ENCODE measurements at places on chromosomes 4 and X.

- DNase-seq = no peak
Observed at GRCh38 chrX:24085101-24085500, 30.3 kb downstream of the EIF2S3 start.

- no peak for DNase-seq
Observed at GRCh38 chr4:114076899-114077570, 97.6 kb upstream of the ARSJ start.

DNA sequence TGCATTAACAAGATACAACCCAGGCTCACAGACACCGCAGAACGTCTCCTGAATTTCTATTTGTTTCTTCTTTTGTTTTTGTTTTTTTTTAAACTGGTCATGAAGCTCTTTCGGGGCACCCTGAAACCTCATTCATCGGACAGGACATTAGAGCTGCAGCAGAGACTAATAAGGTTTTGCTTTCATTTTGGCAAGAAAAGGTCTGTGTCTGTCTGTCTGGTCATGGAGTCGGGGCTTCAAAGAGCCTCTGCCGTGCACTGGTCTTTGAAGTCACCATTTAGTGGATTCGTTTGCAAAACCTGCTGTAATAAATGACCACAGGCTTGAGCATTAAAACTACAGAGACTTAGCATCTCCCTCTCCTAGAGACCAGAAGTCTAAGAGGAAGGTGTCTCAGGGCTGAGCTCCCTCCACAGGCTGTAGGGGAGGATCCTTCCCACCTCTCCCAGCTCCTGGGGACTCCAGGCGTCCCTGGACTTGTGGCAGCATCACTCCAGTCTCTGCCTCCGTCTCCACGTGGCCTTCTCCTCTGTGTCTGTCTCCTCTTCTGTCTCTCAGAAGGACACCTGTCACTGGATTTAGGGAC, 247.5 kb downstream of the CRLF2 start:
- DNase-seq = peak; percentile 46

- no peak for DNase-seq
Observed at GRCh38 chr4:69835766-69836165, 24.2 kb downstream of the SULT1E1 start.

DNA sequence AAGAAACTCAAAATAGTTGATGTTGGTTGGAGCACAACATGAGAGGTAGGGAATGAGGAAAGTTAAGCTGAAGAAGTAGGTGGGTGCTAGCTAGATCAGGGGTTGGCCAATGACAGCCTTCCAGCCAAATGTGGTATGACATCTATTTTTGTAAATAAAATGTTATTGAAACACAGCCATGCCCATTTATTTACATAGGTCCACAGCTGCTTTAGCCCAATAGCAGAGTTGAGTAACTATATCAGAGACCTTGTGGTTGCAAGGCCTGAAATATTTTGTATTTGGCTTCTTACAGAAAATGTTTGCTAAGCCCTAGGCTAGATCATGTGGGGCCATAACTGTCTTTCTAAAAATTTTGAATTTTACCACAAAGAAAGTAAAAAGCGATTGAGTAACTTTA, 234.9 kb upstream of the CTSO start:
- no peak for DNase-seq

DNA sequence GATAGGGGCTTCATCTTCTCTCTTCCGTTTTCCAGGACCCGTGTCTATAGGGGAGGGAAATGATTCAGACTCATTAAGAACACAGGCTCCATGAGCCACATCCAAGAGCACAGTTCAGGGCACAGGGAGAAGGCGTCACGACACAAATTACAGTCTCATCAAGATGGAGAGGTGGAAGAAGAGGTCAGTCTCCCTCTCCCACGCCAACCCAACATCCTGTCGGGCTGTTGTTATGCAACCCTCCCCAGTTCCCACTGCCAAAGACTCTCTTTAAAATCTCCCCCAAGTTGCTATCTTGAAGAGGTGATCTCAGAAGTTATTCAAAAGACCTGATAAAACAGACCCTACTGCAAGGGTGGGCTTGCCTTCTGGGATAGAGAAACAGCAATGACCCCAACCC, 12.6 kb downstream of the ZMYM3 start:
- no peak for DNase-seq

GRCh38 chr4:93086356-93086755, 742.2 kb upstream of the ATOH1 start:
- no peak for DNase-seq

GRCh38 chr4:142781114-142781513, 65.0 kb downstream of the INPP4B start:
- no peak for DNase-seq

GRCh38 chrX:53686151-53686885, at the start of gene HUWE1:
Gene HUWE1, minus strand, starts transcription at chrX:53686719. Its CDS starts 32,612 bp downstream, at chrX:53654107.
- DNase-seq = peak; percentile 83

DNA sequence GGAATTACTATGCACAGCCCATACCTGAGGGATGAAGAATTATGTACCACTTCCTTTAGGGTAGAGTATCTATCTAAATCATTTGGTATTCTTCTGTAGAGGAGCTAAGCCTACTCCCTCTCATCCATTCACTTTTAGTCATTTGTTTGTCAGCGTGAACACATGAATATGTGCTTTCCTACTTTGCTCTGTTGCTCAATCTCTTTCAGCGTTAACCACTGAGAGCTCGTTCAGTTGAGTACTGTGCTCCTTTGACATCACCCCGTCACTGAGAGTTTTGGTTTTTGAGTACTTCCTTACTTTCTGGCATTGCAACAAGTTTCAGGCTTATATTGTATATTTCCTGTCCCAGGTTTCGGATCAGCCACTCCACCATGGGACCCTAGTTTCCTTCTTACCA, 700.6 kb downstream of the NLGN4X start:
- DNase-seq = no peak

DNA sequence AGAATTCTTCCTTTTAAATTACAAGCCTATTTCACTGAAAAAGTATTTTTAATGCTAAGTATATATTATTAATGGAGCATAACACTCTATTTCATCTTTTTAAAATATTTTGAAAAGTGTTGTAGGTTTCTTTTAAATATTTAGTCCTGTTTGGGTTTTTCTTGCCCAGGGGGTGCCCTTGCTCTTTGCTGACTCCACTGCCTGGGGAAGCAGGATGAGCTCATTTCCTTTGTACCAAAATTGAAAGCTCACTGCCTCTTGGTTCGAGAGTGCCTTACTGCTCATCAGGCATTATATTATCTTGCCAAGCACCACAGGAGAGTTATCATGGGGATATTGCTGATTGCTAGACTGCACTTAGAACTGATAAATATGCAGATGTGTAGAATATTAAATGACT, 819.2 kb downstream of the PCDH18 start:
- no peak for DNase-seq

DNA sequence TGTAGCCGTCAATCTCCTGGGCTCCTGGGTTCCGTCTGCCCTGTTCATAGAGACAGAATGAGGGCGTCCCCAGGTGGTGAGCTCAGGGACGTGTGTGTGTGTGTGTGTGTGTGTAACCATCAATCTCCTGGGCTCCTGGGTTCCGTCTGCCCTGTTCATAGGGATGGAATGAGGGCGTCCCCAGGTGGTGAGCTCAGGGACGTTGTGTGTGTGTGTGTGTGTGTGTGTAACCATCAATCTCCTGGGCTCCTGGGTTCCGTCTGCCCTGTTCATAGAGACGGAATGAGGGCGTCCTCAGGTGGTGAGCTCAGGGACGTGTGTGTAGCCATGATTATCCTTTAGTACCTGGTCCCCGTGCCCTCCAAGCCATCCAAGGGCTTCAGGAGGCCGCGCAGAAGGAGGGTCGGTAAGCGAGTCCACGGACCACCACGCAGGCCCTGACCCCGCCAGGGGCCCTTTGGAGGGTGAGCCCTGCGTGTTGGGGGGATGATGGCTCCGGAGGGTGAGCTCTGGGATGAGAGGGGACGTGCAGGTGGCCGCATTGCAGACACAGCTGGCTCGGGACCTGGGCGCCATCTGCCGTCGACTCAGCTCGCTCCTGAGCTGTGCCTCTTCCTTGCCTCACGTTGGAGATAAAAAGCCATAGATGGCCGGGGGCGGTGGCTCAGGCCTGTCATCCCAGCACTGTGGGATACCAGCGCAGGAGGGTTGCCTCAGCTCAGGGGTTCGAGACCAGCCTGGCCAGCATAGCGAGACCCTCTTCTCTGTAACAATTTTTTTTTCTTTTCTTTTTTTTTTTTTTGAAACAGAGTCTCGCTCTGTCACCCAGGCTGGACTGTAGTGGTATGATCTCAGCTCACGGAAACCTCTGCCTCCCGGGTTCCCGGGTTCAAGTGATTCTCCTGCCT, 5.4 kb upstream of the GTPBP6 start:
- peak; percentile 78 for DNase-seq

DNA sequence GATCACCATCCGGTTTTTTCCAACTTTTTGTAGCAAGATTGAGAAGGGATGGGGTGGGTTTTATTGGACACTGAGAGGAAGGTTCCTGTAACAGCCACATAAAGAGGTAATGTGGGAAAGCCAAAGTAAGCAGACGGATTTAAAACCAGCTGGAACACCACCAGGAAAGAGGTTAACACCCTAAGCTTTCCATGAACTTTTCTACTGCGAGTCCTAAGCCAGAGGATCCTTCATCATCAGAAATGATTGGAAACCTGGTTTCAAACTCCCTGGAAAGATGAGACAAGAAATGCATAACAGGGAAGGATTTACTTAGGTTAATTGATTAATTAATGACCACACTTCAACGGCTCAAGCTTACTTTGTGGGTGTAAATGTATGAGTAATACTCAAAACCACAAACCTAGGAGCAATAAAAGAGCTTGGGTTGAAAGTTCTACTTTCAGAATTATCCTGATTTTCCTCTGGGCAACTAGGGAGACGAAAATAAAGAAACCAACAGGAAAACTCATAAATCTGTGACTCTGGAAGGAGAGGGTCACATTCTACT, 91.5 kb downstream of the COX18 start:
- DNase-seq = no peak

DNA sequence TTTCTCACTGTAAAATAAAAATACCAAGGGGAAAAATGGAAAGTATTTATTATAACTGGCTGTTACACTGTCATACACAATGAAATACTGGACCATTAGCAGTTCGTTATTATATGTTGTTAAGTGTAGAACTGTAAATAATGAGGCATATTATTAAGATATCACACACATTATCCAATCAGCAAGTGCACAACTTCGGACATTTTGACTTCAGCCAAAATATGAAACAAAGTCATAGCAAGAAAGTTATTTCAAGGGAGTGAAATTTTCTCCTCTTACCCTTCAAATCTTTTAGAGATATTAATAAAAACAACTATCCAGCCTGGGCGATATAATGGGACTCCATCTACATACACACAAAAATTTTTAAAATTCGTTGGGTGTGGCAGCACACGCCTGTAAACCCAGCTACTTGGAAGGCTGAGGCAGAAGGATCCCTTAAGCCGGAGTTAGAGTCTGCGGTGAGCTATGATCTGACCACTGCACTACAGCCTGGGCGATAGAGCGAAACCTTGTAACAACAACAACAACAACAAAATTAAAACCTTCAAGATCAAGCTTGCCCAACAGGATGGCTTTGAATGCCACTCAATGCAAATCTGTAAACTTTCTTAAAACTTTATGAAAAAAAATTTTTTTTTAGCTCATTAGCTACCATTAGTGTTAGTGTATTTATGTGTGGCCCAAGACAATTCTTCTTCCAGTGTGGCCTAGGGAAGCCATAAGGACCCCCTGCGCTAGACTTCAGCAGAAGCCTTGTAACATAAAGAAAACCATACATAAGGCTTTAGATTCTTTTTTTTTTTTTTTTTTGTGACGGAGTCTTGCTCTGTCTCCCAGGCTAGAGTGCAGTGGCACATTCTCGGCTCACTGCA, 1.3 kb upstream of the CISD2 start:
- DNase-seq = peak; percentile 37

GRCh38 chr4:39936565-39937418, 40.9 kb downstream of the PDS5A start:
- no peak for DNase-seq

GRCh38 chr4:99028187-99028586, 32.7 kb downstream of the METAP1 start:
- no peak for DNase-seq

GRCh38 chr4:130955520-130955919, 1859.6 kb downstream of the C4orf33 start:
- DNase-seq = no peak

DNA sequence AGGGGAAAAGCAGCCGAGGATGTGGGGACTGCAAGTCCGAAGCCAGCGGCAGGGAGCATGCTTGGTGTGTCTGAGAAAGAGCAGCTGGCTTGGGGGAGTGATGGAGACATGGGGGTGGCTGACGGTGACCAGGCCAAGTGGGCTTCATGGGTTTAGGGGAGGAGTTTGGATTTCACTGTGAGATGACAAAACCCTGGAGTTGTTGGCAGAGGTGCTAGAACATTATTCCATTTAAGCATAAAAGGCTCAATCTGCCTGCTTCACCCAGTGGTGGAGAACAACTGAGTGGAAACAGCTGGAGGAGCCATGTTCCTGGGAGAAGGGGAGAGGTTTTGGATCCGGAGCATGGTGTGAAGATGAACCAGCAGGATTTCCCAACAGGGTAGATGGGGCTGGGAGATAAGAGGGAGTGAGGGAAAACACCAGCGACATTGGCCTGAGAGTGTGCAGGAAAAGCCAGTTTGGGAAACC, 318.0 kb upstream of the TAPT1 start:
- DNase-seq = no peak

GRCh38 chr4:186294160-186294559, 28.2 kb downstream of the F11 start:
- DNase-seq = no peak

DNA sequence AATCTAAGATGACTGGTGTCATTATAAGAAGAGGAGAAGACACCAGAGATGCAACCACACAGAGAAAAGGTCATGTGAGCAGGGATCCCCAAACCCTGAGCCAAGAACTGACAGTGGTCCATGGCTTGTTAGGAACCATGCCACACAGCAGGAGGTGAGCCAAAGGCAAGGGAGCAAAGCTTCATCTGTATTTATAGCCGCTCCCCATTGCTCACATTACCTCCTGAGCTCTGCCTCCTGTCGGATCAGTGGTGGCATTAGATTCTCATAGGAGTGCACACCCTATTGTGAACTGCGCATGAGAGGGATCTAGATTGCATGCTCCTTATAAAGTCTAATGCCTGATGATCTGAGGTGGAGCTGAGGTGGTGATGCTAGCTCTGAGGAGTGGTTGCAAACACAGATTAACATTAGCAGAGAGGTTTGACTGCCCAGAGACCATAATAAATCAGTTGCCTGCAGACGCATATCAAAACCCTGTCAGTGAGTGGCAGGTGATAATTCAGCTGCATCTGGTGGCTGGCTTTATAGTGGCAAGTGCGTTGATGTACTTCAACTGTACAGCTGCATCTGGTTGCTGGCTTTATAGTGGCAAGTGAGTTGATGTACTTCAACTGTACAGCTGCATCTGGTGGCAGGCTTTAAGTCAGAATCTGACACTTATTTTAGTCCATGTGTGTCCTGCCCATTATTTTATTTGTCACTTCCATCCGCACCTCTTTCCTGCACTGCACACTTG, 19.8 kb upstream of the CXCL2 start:
- DNase-seq = no peak

- no peak for DNase-seq
Observed at GRCh38 chr4:35684755-35685154, 559.6 kb downstream of the ARAP2 start.

GRCh38 chr4:185504098-185505047, 30.9 kb downstream of the PDLIM3 start:
- no peak for DNase-seq

GRCh38 chrX:39883666-39884065, 214.1 kb downstream of the BCOR start:
- no peak for DNase-seq

GRCh38 chr4:991451-992296, 1.5 kb downstream of the SLC26A1 start:
- no peak for DNase-seq

Measured in RPMI8226 (cell line).